Aorta (tissue), 5 donors: ENCODE measurements at places on chromosomes 16 and 17.

GRCh38 chr17:69078864-69079263 lies 18.1 kb upstream of the ABCA9 start:
- no peak for DNase-seq
- no peak overlapping the region for H3K4me3 ChIP-seq
- no peaks in the 10 kb centered on the region for H3K36me3 ChIP-seq

DNA sequence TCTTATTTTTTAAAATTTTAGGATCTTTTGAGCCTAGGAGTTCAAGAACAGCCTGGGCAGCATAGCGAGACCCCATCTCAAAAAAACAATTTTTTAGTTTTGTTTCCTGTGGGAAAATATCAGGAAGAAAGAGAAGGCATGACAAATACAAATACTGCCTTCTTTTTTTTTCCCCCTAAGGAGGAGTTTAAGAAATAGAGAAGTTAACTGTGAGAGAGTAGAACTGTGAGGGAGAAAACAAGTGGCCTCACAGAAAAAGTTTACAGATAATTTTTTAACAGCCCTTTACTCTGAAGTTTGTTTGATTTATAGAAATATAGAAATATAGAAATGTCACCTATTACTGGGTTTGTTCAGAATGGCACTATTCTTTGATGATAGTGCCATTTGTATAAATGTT lies 21.1 kb downstream of the TTYH2 start:
- no peaks in the 10 kb centered on the region for H3K27me3 ChIP-seq
- no peaks in the 10 kb centered on the region for H3K4me1 ChIP-seq
- H3K4me3 ChIP-seq = no peak overlapping the region
- no peaks in the 10 kb centered on the region for H3K36me3 ChIP-seq
- H3K27ac ChIP-seq = no peak overlapping the region

DNA sequence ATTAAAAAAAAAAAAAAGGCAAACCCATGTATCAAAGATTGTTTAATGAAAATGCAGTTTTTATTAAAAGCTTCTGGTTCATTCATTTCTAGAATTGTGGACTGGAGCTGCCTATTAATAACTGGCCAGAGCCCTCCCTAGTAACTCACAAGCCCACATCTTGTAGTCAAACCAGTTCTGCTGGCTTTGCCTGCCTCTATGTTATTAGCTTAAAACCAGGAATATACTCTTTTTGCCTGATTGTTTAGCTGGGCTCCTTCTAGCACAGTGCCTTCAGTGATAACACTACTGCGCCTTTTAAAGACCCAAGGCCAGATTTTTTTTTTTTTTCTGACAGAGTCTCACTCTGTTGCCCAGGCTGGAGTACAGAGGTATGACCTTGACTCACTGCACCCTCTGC lies 26.0 kb downstream of the TAC4 start:
- no peaks in the 10 kb centered on the region for H3K4me1 ChIP-seq
- no peaks in the 10 kb centered on the region for H3K27me3 ChIP-seq
- H3K4me3 ChIP-seq = no peak overlapping the region
- H3K27ac ChIP-seq = no peak overlapping the region
- DNase-seq = no peak
- peaks cover 7% of the 10 kb centered on the region for H3K36me3 ChIP-seq

DNA sequence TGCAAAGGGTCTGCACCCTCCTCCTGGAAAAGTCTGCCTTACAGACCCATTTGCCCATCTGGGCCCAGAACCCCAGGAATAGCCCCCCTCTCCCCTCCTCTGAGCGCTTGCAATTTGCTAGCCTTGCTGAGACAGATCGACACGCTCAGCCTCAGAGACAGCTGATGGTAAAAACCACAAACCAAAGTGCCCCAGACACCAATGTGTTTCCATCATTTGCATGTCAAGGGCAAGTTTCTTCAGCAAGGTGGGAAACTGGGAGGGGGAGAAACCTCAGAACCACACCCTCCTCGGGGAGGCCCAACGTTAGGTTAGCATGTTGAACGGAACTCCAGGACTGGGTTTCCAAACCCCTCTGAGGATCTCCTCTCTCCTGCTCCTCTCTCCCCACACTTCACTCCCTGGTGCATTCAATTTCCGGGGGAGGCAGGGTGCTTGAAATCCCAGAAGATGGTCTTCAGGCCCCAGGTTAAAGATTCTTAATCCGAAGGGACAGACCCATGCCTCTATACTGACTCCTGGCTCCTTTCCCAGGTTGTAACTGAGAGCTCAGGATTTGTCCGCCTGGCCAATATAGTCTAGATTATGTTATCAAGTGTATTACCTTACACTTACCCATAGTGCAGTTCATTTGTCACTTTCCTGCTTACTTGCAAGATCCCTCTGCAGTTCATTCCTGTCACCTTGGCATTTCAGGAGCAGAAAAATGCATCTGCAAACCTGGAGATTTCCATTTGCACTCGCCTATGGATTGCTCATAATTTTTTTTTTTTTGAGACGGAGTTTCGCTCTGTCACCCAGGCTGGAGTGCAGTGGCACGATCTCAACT lies 1.3 kb upstream of the CUEDC1 start:
- DNase-seq = no peak
- H3K4me3 ChIP-seq = no peak overlapping the region
- H3K27ac ChIP-seq = no peak overlapping the region
- no peaks in the 10 kb centered on the region for H3K36me3 ChIP-seq
- no peaks in the 10 kb centered on the region for H3K4me1 ChIP-seq

GRCh38 chr16:71930013-71930563 lies 34.8 kb downstream of the IST1 start:
- no peak overlapping the region for H3K27ac ChIP-seq
- no peak overlapping the region for H3K4me3 ChIP-seq
- peaks cover 6% of the 10 kb centered on the region for H3K4me1 ChIP-seq
- H3K27me3 ChIP-seq = no peaks in the 10 kb centered on the region
- no peaks in the 10 kb centered on the region for H3K36me3 ChIP-seq

GRCh38 chr17:44277976-44278375 lies 10.0 kb upstream of the SLC4A1 start:
- no peaks in the 10 kb centered on the region for H3K27me3 ChIP-seq
- DNase-seq = no peak
- no peaks in the 10 kb centered on the region for H3K36me3 ChIP-seq
- no peak overlapping the region for H3K27ac ChIP-seq

GRCh38 chr17:70622368-70623260 lies 453.3 kb downstream of the KCNJ2 start:
- no peaks in the 10 kb centered on the region for H3K36me3 ChIP-seq
- H3K4me3 ChIP-seq = no peak overlapping the region
- no peak overlapping the region for H3K27ac ChIP-seq
- no peaks in the 10 kb centered on the region for H3K27me3 ChIP-seq
- no peak for DNase-seq

GRCh38 chr17:49992191-49992932 lies 2.7 kb downstream of the DLX3 start:
- H3K36me3 ChIP-seq = no peaks in the 10 kb centered on the region
- H3K27ac ChIP-seq = no peak overlapping the region
- no peaks in the 10 kb centered on the region for H3K4me1 ChIP-seq
- no peaks in the 10 kb centered on the region for H3K27me3 ChIP-seq
- no peak overlapping the region for H3K4me3 ChIP-seq
- DNase-seq = no peak

GRCh38 chr17:82388922-82389283 lies 17.3 kb downstream of the UTS2R start:
- no peak overlapping the region for H3K4me3 ChIP-seq
- DNase-seq = no peak
- H3K27ac ChIP-seq = no peak overlapping the region

DNA sequence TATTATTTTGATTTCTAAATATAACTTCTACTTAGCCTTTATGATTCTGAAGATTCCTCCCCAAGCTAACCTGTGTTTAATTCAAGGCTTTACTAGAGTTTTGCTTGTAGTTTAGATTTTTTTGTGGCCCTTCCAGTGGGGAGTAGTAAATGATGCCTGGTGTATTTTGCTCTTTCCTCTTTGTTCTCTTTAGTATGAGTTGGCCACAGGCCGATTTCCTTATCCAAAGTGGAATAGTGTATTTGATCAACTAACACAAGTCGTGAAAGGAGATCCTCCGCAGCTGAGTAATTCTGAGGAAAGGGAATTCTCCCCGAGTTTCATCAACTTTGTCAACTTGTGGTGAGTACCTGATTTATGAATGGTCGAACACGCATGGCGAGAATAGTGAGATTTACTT lies 108.3 kb downstream of the MAP2K4 start:
- H3K4me3 ChIP-seq = no peak overlapping the region
- no peak for DNase-seq
- peaks cover 8% of the 10 kb centered on the region for H3K36me3 ChIP-seq
- peaks cover 2% of the 10 kb centered on the region for H3K4me1 ChIP-seq

DNA sequence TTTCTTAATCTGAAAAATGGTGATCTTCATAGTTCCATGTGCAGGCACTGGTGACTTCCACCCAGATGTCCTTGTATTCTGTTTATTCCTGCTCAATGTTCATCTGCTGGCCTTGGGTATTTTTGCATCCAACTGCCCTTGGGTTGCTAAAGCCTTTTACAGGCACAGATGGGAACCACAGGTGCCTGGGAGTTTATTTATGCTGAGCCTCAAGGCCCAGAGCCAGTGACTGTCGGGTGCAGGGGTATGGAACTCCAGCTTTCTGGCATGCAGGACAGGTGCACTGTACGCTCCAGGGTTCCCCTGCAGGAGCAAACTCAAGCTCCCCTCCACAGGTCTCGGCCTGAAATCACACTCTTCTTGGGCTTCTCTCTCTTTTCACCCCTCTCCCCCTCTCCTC lies 22.3 kb downstream of the DYNLRB2 start:
- no peak overlapping the region for H3K27ac ChIP-seq
- DNase-seq = no peak
- no peaks in the 10 kb centered on the region for H3K27me3 ChIP-seq
- H3K4me3 ChIP-seq = no peak overlapping the region
- no peaks in the 10 kb centered on the region for H3K4me1 ChIP-seq

- H3K4me1 ChIP-seq = no peaks in the 10 kb centered on the region
- no peaks in the 10 kb centered on the region for H3K36me3 ChIP-seq
- H3K27me3 ChIP-seq = no peaks in the 10 kb centered on the region
- no peak for DNase-seq
- H3K27ac ChIP-seq = no peak overlapping the region
These were observed 19.2 kb upstream of the TMEM101 start for GRCh38 chr17:44033861-44034408.

- no peak overlapping the region for H3K4me3 ChIP-seq
- no peak overlapping the region for H3K27ac ChIP-seq
- H3K4me1 ChIP-seq = no peaks in the 10 kb centered on the region
- no peaks in the 10 kb centered on the region for H3K27me3 ChIP-seq
- no peak for DNase-seq
- peaks cover 28% of the 10 kb centered on the region for H3K36me3 ChIP-seq
These were observed 53.0 kb downstream of the TMC6 start for GRCh38 chr17:78075545-78075944.

DNA sequence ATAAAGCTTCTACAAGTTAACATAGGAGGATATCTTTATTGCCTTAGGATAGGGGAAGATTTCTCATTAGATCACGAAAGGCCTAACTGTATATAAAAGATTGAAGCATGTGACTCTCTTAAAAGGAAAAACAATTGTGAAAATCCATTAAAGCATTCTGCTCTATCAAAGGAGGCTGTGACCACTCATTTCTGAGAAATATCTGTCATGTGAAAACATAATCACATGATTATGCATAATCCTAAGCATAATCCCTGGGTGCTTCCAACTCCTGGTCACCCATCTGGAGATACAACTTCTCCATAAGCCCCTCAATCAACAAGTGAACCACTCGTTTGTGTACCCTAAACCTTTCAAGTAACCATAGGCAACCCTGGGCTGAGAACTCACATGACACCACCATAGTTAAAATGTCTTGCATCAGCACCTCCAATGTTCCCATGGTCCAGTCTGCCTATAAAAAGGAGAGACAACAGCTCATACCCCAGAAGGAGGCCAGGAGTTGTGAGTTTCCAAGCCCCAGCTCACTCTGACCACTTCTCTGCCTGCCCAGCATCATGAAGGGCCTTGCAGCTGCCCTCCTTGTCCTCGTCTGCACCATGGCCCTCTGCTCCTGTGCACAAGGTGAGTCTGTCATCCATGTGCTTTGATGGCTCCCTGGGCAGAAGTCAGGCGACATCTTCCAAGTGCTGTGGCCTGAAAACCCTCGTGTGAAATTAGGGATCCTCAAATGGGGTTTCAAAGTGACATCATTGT lies at the start of gene CCL18:
CCL18 (plus strand) TSS at position 487 of the 756 bp plus-strand sequence; CDS start at position 558, 71 bp downstream.
- H3K36me3 ChIP-seq = no peaks in the 10 kb centered on the region
- DNase-seq = no peak
- no peak within 1 kb of the TSS for H3K4me3 ChIP-seq
- no peaks in the 10 kb centered on the region for H3K27me3 ChIP-seq
- no peak within 1 kb of the TSS for H3K27ac ChIP-seq

GRCh38 chr17:8956465-8956902 lies 9.0 kb downstream of the PIK3R5 start:
- H3K4me3 ChIP-seq = no peak overlapping the region
- no peaks in the 10 kb centered on the region for H3K4me1 ChIP-seq
- H3K27me3 ChIP-seq = no peaks in the 10 kb centered on the region

GRCh38 chr17:82107341-82107860 lies 9.4 kb upstream of the FASN start:
- no peak overlapping the region for H3K27ac ChIP-seq
- no peak overlapping the region for H3K4me3 ChIP-seq
- H3K27me3 ChIP-seq = no peaks in the 10 kb centered on the region

GRCh38 chr16:12614662-12615278 lies 188.9 kb downstream of the CPPED1 start:
- no peaks in the 10 kb centered on the region for H3K27me3 ChIP-seq
- H3K36me3 ChIP-seq = no peaks in the 10 kb centered on the region
- H3K4me3 ChIP-seq = no peak overlapping the region

DNA sequence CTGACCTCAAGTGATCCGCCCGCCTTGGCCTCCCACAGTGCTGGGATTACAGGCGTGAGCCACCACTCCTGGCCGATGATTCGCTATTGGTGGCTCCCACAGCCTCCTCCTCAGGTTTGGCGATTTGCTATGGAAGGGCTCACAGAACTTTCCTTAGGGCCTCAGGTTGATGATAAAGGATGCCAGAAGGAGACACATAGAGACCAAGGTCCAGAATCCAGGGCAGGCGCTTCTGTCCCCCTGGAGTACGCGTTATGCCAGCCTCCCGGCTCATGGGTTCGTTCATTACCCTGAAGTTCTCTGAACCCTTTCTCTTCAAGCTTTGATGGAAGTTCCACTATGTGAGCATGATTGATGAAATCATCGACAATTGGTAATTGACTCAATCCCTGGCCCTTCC lies 19.9 kb downstream of the LGALS3BP start:
- no peak overlapping the region for H3K4me3 ChIP-seq
- DNase-seq = no peak
- no peaks in the 10 kb centered on the region for H3K4me1 ChIP-seq
- H3K27ac ChIP-seq = no peak overlapping the region
- no peaks in the 10 kb centered on the region for H3K36me3 ChIP-seq

GRCh38 chr16:75308011-75308410 lies 56.6 kb upstream of the BCAR1 start:
- H3K27ac ChIP-seq = no peak overlapping the region
- no peak for DNase-seq
- no peaks in the 10 kb centered on the region for H3K36me3 ChIP-seq

- no peaks in the 10 kb centered on the region for H3K27me3 ChIP-seq
- H3K4me3 ChIP-seq = no peak overlapping the region
- no peaks in the 10 kb centered on the region for H3K4me1 ChIP-seq
These were observed 592 bp upstream of the PERCC1 start for GRCh38 chr16:1430214-1430758.
